ENCODE measurements at places on chromosomes 5 and 9.

- DNase-seq, result no peak
Measured at GRCh38 chr9:136156209-136157120, 37.8 kb upstream of the TMEM250 start.

DNA sequence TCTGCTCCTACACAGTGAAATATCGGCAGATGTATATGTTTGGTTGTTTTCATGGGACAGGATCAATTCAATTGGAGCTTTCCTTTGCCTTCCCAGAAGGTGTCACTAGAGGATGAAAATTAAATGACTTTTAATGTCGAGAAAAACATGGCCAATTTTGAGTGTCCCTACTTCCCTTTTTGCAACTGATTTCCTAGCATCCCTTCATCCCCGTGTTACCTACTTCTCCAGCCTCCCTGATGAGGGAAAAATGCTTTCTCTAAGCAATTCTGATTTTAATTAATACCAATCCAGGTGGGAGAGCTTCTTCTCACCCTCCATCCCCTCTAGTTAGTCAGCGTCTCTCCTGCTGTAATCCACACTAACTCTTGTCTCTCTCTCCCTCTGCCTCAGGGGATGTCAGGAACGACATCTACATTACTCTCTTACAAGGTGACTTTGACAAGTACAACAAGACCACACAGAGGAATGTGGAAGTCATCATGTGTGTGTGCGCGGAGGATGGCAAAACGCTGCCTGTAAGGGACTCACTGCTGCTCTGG, 64.9 kb downstream of the DOCK2 start:
- no peak for DNase-seq

DNA sequence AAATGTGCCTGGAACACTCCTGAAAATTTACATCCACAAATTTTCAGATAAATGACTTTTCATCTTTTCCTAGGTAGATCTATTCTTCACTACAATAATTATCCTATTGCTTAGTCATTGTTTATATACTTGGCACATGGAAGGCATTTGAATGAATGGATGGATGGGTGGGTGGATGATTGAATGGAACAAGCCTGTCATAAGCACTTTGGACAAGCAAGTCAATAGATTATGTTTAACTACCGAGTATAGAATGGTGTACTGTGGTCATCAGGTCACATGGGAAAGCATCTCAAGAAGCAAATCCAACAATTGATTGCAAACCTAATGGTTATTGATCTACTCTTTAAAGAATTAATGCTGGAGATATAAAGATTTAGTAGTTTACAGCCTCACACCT, 114.4 kb upstream of the DMRTA1 start:
- DNase-seq, result no peak

DNA sequence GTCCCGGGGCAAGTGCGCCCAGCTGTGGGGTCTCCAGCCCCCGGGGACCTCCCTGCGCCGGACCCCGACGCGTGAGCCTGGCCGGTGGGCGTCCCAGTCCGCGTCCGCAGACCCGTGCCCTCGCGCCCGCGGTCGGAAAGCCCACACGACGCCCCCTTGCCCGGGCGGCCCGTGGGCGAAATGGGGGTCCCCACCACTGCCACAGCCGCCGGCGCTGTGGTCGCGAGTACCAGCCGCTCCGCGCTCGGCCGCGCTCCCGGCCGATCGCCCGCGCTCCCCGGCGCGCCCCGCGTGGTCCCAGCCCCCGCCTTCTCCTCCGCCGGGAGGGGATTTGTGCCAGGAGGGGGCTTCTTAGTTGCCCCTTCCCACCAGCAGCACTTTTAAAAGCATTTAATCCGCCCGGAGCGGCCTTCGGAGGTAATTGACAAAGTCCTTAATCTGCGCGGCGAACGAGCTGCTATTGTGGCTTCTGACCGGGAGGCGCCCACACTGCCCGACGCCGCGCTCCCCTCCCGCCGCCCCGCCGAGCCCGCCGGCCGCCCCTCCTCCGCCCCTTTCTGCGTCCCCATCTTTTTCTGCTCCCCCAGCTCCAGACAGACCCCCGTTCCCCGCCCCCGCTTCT, 469 bp upstream of the FIBCD1 start:
- no peak for DNase-seq
